DMS 273 treated with DMSO at 0.1 percent for 48 hours (cell line): ENCODE measurements at places on chromosomes 11 and 22.

GRCh38 chr22:49203091-49203858 lies 624.4 kb downstream of the BRD1 start:
- DNase-seq, result no peak

DNA sequence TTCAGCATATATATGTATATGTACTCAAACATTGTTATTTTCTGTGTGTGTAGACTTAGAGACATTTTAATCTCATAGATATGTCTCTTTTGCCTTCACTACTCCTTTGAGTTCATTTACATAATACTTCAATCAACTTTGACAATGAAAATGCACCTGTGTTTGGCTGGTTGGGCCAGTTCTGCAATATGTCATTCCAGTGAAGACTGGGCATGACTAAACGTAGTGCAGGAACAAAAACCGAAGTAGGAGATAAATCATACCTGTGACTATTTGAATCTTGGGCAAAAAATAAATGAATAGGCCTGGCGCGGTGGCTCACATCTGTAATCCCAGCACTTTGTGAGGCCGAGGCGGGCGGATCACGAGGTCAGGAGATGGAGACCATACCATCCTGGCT lies 640.0 kb upstream of the ANO3 start:
- no peak for DNase-seq

GRCh38 chr11:86672007-86672621 lies at the start of gene ME3:
TSS of gene ME3 (minus strand) at chr11:86672616.
- peak; percentile 4 for DNase-seq

DNA sequence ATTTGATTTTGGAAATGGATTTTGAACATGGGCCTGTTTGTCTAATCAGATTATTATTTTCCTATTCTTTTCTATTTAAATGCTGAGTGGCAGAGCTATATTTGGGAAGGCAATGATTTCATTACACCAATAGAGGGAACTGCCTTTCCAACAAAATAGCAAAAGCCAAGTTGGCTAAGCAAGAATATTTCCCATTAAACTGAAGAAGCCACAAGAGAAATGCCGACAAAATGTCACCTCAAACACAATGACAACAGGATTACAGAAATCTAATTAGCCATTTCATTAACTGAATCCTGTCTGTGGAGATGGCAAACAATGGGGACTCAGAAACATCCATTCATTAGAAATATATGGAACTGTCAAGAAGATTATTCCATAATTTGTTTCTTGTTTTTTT lies 1593.1 kb upstream of the RAG2 start:
- no peak for DNase-seq

GRCh38 chr11:34997952-34998528 lies 81.6 kb downstream of the PDHX start:
- no peak for DNase-seq

DNA sequence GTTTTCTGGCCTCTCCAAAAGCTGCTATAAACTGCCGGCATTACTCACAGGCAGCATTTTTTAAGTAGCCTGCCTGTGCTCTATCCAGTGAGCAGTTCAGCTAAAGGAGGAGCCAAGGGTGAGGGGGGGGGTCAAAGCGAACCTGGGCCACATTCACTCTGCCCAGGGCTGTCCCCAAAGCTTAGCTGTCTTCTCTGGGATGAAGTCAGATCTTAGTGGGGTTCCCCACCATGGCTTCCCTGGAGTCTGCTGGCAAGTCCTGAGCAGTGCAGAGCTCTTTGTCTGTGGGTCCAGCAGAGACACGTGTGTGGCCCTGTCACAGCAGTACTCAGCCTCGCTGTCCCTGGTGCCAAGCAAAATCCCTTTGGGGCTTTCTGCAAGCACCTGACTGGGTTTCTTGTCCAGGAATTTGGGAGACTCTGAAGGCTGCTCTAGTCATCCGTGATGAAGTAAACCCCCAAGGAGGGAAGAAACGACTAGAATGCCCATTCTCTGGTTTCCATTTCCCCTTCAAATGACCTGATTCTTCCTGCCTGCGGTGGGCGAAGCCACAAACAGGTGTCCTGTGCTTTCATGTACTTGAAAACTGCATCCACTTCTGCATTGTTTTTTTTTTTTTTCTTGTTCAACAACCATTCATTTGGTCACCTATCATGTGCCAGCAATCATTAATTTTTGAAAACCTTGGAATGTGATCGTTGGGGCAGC lies 2.6 kb downstream of the KCNJ5 start:
- DNase-seq, result no peak

GRCh38 chr22:23533328-23533762 lies 46.7 kb downstream of the IGLL1 start:
- DNase-seq, result no peak

- no peak for DNase-seq
Measured at GRCh38 chr11:113472471-113472870, 2.7 kb downstream of the DRD2 start.

GRCh38 chr11:93921695-93922468 lies 71.5 kb upstream of the VSTM5 start:
- no peak for DNase-seq

- no peak for DNase-seq
Measured at GRCh38 chr11:115226556-115226955, 277.7 kb downstream of the CADM1 start.

GRCh38 chr11:86047275-86047991 lies 21.5 kb downstream of the PICALM start:
- DNase-seq, result no peak

DNA sequence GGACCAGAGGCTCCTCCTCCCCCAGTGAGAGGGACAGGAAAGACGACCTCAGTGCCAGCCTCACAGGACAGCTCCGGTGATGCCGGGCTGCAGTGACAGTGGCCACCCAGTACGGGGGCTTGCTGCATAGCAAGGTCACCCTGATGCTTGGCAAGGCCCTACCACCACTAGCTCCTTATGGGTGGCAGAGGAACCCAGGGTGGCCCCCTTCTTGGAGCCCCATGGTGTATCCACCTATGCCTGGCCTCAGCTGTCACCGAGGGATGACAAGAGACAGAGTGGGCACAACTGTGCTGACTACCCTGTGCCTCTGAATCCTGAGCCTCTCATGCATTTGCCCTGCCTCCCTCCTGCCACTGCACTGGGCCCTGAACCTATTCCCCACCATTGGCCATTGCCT lies 809.2 kb downstream of the TBC1D22A start:
- DNase-seq, result no peak

GRCh38 chr22:41648432-41648831 lies 27.3 kb downstream of the XRCC6 start:
- DNase-seq, result no peak

GRCh38 chr11:105696000-105696399 lies 86.1 kb downstream of the GRIA4 start:
- no peak for DNase-seq

- DNase-seq, result no peak
Measured at GRCh38 chr11:65856689-65857499, 1.1 kb downstream of the CFL1 start.

- DNase-seq, result no peak
Measured at GRCh38 chr22:42844756-42845155, 12.3 kb downstream of the ARFGAP3 start.

DNA sequence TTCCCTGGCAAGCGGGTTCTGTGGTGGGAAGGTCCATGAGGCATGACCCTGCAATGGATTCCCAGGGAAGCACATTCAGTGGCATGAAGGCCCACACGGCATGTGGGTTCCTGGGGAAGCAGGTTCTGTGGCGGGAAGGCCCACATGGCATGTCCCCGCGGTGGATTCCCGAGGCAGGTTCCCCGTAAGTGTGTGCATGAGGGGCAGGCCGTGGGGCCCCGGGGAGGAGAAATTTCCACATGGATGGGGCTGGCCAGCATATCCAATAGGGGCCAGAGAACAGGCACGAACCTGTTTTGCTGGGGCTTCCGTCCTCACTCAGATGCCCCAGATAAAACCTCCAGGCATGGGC lies 83.7 kb downstream of the PHF21B start:
- DNase-seq, result no peak

GRCh38 chr22:42160830-42161696 lies 30.5 kb upstream of the CYP2D6 start:
- no peak for DNase-seq

DNA sequence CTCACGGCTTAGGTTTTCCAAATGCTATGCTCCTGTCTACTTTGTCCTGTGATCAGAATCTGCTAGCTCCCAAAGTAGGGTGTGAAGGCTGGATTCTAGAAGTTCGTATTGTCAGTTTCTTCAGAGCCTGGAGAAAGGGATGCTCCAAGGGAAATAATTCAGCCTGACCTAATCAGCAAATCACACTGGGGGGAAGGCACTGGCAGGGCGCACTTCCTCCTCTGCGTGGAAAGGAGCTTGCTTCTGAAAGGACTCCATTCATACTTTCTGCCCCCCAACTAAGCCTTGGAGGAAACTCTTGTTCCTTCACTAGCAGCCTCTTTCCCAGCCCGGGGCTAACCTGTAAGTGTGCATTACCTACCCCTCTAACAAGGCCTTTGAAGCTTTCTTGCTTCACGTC lies 165.9 kb downstream of the NAV2 start:
- DNase-seq, result no peak

DNA sequence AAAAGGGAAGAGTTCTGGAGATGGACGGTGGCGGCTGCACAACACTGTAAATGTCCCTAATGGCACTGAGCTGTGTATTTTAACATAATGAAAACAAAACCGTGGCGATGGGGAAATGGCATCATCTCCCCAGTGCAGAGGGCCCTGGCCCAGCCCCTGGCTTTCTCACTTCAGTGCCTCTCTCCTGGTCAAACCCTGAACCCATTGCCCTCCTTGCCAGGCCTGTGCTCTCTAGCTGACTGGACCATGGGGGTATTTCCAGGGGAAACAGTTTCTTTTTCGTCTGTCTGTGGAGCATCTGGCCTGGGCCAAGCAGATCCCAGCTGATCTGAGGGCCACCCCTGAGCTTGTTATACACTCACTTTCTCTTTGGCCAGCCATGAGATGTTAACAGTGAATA lies 17.4 kb upstream of the NAP1L4 start:
- DNase-seq, result no peak

DNA sequence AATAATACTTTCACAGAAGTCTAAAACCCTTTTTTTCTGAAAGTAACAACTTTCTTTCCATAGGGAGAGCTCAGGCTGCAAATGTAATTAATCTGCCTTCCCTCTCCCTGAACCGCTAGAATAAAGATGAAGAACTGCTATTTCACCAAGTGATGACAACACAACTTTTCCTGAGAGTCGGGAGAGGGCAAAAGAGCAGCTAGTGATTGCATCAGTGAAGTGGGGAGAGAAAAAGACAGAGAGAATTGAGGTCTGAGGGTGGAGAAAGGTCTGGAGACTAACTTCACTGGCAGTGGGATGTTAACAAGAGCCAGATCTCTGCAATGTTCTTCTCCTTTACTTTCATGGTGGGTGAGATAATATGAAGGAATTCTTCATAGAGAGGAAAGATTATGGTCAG lies 10.9 kb upstream of the MPEG1 start:
- no peak for DNase-seq

DNA sequence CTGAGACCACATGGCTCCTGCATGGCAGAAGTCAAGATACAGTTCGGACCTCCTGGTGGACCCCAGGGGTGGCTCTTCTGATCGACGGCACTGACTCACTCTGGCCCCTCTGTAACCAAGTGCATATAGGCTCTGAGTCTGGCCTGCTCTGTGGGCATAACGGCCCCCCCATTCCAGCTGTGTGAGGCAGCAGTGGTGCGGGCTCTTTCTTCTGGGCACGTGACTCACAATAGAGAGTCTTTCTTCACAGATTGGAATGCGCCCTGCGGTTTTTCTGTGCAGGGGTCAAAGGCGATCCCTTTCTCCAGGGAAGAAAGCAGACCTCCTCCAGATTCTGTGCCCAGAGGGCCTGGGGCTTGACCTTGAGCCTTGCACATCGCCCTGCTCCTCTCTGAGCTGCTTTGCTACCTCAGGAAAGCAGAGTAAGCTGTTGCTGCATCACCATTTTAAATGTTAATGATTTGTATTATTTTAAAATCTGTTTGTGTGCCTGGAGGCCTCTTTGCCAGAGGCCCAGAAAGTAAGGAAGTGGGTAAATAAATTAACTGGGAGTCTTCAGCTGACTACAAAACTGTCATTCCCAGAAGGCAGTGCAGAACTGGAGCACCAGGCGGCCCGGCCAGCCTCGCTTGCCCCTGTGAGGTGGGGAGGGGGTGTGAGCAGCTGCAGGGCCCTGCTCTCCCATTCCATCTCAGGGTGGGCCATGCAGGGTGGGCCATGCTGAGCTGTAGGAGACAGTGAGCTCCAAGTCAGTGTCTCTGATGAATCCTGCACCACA lies 199.0 kb downstream of the GRIK4 start:
- no peak for DNase-seq

DNA sequence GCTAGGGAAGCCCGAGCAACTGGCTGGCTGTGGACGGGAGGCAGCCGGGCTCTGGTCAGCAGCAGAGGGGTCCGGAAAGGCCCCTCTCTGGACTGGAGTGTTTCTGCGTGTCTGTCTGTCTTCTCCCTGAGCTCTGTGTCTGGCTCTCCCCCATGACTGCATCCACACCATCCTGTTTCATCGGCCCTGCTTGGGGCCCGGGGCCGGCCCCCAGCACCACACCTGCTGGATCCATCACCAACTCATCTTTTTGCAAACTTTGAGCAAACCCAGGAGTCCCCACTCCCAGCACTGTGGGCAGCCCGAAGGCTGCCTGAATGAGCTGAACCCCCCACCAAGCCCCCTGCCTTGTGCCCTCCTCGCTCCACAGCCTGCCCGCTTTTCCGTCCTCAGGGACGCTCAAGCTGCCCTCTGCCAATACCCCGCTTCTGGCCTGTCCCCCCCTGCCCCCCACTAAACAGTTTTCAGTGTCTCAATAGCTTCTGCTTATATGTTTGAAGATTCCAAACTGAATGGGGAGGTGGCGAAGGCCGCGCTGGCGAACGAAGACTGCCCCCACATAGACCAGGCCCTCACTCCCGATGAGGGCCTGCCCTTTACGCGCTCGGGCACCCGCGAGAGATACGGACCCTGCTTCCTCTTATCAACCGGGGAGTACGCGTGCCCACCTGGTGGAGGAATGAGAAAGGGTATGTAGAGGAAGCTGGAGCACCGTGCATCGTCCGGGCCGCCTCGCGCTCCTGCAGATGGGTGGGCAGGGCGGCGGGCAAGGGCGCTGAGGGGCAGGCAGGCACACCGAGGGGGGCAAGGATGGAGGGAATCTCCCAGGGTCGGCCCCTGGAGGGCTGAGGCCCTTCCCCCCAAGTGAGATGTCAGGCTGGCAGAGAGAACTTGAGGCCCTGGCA lies 44.6 kb downstream of the KCNC1 start:
- DNase-seq, result no peak

DNA sequence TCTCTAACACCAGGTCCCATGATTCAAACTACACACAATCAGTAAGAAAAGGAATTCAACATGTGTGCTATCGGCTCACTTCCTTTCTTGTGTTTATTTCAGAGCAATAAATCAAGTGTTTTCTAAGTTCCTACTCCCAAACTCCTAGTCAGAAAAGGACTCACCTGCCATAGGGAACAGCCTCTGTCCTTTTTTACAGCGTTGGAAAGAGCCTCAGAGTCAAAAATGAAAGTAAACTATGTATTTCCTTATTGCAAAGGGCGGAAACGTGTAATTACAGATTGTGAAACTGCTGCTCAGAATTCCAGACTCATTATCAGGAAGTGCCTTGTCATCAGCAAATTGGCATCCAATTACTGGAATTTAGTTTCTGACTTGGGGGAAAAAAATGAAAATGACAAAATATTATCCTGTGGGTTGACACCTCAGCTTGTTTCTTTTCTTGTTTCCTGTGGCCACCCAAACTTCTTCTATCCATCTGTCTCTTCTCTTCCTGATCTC lies at the start of gene CASP4:
Gene CASP4 (minus strand): TSS at position 220 of the 501 bp plus-strand sequence. CDS start 49 bp downstream, at position 171.
- no peak for DNase-seq
